ENCODE measurements at places on chromosomes 16 and 17.

- peak; percentile 14 for DNase-seq
Observed at GRCh38 chr17:17172990-17173389, 33.1 kb downstream of the PLD6 start.

DNA sequence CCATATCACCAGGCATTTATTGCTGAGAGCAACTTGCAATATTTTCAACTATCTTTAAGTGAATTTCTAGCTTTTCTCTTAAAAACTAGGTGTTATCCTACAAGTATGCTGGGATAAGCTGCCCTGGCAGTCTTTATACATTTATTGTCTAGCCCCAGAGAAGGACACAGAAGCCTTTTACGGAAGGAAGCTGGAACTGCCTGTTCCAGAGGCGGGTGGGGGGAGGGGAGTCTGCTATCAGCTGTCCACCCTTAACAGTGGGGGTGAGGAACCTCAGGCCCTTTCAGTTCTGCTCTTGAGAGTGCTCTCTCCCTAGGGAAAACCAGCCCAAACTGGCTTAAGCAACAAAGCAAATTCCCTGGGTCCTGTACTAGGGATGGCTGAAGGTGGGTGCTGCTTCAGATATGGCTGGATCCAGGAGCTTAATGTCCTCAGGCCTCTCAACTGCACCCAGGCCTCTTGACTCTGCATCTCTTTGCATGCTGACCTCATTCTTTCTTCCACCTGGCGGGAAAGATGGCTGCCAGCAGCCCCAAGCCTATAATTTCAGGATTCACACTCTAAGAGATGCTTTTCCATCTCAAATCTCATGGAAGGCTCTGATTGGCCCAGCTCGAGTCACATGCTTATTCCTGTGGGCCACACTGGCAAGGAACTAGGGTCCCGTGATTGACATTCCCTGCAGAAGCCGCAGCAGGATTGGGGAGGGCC, 16.6 kb downstream of the NAGPA start:
- no peak for DNase-seq

DNA sequence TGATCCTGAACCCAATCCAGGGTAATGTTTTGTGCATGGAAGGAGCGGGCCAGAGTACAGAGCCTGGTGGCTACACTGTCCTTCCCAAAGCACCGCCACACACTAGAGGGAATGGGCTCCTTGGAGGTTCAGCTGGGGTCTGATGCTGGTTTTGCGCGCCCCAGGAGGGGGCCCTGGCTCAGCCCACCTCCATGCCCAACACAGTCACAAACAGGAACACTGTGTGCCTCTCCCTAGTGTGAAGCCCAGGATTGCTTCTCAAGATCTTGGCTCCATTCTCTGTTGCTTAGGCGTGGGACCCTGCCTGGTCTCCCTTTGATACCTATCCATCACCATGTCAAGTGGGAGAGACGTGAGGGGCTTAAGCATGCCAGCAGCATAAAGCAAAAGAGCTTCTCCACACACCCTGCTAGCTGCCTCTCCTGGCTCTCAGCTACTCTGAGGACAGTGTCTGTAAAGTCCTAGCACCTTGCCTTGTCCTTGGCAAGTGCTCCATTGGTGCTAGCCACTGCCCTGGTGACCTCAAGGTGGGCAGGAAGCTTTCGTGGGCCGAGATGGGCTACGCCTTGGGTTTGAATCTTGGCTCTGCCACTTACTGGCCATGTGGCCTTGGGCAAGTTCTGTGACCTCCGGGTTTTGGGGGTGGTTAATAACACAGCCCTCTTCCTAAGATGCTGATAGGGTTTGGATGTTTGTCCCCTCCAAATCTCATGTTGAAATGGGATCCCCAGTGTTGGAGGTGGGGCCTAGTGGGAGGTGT, 122.2 kb downstream of the C16orf78 start:
- DNase-seq = no peak

DNA sequence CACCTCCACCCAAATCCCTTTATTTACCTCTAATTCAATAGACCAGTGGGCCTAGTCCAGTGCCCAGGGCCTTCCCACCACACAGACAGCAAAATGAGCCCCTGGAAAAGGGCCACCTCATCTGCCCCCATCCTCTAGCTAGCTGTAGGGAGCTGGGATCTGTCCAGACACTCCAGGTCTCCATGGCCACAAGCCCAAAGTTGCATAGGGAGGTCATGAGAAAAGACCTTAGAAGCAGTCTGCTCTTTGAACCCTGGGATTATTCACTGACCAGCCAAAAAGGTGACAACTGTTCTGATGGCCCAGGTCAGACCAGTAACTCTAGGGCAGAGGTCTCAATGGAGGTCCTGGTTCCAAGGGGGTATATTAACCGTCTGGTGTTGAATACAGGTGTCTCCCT, 2.0 kb downstream of the CUEDC1 start:
- no peak for DNase-seq

GRCh38 chr16:9441012-9441411, 349.6 kb downstream of the HAPSTR1 start:
- no peak for DNase-seq

DNA sequence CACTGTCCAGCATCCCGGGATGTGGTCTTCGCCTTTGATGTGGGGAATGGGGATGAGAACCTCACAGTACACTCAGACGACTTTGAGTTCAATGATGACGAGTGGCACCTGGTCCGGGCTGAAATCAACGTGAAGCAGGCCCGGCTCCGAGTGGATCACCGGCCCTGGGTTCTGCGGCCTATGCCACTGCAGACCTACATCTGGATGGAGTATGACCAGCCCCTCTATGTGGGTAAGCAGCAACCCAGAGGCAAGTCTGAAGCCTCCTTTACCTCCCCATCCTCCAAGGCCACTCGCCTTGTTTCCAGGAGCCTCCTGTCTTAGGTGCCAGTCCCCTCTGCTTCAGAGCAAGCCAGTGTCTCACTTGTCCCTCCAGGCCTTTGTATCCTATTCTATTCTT, 10.2 kb downstream of the CNTNAP1 start:
- no peak for DNase-seq

DNA sequence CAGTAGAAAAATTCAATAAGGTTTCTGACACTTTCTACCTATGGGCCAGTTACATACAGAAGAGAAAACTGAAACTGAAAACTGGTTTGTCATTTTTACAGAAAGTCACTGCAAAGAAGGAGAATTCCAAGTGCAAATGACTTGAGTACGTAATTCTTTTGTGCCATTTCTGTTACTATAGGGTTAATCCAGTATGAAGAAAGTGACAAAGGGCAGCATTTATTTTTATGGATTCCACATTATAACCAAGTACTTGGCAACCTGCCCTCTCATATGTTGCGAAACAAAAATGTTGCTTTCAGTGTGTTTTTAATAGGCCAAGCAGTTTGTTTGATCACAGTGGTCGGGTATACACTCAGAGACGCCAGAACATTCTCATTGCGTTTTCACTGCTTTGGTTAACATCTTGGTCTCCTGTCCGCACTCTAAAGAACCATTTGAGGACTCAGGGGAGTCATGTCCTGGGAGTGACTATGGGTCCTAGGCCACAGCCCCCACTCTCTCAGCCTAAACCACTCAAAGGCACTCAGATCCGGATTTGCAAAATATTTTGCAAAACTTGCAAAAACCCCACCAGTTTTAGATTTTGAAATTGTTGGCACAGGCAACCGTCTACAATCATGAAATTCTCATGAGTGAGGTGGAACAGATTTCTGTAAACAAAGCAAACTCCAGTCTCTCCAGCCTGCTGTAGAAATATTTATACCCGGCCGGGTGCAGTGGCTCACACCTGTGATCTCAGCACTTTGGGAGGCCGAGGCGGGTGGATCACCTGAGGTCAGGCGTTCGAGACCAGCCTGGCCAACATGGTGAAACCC, 15.4 kb upstream of the HELZ start:
- no peak for DNase-seq

Data from upper lobe of left lung (tissue), 6 donors.